Osteocyte (in vitro differentiated cells): ENCODE measurements at places on chromosomes 1 and 21. TPM values are rescaled to one million over a fixed set of nuclear protein-coding genes. Genes with fewer than 3 reads are reported as not detected.

GRCh38 chr1:1063945-1064831 is 9.9 kb downstream of the RNF223 start:
- DNase-seq, result peak; percentile 91

DNA sequence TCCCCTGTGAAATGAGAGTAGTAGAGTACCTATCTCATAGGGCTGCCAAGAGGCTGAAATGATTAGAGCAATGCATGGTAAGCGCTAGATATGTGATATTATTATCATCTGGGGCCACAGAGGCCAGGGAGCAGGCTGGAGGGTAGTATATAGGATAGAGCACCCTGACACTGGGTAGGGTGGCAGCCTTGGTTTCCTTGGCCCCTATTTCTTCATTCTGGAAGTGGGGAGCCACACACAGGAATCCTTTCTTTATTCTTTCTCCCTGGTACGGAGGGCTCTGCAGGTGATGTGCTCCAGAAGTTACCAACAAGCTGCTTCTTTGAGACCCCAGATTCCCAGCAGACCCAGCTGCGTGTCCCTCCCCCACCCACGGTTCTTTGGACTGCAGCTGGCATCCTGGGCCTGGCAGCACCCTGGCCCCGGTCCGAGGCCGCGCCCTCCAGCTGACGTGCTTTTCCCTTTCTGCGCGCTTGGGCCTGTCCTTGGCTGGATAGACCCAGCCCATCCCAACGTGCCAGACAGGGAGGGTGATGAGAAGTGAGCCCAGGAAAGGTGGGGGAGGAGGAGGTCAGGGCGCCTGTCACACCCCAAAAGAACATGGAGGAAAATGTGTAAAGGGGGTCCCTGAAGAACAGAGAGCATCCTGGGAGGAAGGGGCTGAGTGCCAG is 18.2 kb downstream of the INAVA start:
- DNase-seq, result no peak

DNA sequence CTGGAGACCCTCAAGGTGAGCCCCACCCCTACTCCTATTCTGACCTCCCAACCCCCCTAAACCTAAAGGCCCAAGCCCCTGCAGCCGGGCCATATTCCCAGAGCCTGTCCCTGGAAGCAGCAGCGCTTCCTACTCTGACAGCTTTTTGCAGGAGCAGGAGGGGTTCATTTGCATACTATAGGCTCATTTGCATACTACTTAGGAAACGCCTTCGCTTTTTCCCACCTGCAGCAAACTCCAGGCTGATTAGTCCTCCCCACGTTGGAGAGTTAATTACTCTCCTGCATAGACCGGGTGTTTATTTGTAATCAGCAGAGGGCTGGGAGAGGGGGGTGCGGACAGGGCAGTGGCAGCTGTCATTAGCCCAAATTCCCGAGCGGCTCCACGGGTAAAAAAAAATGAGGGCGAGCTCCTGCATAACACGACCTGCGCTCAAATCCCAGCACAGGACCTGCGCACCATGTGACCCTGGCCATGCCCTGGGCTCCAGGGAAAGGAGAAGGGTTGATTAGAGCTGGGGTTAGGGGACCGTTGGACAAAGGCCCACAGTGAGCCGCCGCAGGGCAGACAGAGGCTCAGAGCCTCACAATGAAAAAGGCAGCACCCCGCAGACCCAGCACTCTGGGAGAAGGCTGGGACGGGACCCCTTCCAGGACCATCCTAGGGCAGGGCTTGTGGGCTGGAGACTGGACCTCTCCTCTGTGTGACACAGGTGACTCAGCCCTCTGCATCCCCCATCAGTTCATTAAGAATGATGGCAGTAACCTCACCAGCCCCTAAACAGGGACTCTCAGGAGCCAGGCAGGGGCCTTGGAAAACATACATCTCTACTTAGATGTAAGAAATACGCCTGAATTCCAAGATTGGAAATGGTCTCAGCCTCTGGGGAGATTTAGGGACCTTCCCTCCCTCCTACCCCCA is 9.9 kb upstream of the C1QA start:
- no peak for DNase-seq

GBP5 gene
- total RNA-seq, result not detected in 2 replicates

GRCh38 chr1:68151690-68152089 is 80.6 kb downstream of the WLS start:
- DNase-seq, result no peak

DNA sequence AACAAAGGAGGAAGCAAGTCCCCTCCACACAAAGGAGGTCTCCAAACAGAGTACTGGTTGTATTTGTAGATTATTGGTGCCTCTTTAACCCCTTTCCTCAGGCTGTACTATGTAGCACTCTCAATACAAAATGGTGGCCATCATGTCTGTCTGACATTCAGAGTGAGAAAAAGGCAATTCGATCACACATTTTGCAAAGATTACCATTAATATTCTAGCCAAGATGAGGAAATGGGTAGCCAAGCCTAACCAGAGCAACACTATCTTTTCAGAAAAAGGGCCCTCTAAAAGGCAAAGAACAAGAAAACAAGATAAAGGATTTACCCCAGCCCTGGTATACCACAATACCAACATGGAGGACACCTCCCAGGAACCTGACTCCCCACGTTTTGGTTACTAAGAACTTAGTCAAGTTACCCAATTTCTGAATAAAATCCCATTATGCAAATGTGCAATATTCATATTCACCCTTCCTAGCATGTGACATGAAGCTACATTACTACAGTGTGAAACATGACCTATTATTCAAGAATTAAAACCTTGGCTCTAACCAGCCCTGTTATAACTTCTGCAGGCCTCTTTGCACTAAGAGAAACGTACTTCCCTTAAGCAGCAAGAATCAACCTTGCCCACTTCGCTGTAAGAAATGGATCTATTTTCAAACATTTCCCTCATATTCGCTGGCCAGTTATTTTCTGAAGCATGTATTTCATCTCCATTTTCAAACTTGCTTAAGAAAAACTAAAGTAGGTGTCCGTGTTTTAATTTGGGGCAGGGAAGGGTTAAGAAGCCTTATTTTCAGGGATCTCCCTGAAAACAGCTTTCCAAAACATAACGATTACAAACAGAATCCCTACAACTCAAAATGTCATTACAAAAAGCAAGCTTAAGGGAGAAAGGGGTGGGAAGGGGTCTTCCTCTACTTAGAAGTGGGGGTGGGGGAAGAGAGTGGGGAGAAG is 2.1 kb downstream of the KDM5B start:
- no peak for DNase-seq

SLFNL1 gene
- total RNA-seq, result 0.29 and 0.30 TPM in 2 replicates

DISP3 gene
- total RNA-seq, result 0.21 and 0.43 TPM in 2 replicates

DNA sequence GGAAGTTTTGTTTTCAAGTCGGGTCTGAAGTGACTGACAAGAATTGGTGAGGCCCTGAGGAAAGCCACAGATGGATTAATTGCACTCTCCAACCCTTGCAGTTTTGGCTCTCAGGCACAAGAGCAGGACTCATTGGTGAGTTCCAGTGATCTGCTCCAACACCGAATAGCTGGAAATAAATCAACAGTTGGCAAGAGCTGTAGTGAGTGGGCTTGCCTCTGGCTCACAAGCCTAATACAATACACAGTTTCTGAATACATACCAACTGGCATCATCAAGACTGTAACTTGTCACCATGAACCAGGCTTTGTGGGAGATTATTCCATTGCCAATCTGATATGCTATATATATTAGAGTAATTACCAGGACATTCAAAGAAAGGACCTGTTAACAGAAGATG is 131.6 kb downstream of the GRIK1 start:
- no peak for DNase-seq

DNA sequence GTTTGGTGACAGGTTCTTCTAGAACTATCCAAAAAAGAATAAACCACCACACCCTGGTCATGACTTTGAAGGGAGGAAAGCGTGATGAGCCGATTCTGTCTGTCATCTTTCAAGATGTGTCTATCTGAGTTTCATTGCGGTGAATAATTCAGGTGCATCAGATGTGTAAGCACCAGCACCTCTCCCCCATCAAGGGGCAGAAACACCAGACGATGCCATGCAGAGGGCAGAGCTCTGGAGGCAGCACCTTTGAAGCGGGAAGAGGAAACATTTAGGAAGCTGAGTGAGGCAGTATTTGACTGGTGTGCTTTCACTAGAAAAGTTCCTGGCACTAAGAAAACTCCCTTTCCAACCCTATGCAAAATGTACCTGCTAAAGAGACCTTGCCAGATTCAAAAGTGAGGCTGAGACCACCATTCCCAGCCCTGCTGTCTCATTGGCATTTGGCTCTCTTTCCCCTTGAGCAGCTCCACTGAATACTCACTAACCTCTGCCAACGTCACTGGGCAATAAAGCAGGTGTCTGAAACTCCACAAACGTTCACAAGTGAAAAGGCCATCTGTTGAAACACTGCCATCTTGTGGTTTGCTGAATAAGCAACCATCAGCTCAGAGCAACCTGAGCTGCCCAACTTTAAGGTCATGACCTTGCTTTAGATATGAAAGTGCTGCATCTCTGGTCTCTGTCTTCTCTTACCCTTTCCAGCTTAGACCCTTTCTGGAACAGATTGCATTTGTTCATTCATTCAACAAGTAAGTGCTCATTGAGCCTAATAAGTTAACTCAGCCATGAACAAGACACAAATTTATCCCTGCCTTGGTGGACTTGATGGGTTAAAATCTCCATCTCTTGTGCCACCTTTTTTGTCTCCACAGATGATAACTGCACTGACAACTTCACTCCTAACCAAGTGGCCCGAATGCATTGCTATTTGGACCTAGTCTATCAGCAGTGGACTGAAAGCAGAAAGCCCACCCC is 228.6 kb downstream of the PAPPA2 start:
- no peak for DNase-seq

PLD5 gene
- total RNA-seq, result not detected in 2 replicates

MSH4 gene
- total RNA-seq, result 0.62 and 0.68 TPM in 2 replicates

GRCh38 chr1:168686666-168687065 is 42.3 kb downstream of the DPT start:
- DNase-seq, result no peak

GRCh38 chr21:14306126-14306907 is 76.6 kb downstream of the HSPA13 start:
- DNase-seq, result no peak

SEC22B gene
- total RNA-seq, result 40.0 and 40.8 TPM in 2 replicates

DNA sequence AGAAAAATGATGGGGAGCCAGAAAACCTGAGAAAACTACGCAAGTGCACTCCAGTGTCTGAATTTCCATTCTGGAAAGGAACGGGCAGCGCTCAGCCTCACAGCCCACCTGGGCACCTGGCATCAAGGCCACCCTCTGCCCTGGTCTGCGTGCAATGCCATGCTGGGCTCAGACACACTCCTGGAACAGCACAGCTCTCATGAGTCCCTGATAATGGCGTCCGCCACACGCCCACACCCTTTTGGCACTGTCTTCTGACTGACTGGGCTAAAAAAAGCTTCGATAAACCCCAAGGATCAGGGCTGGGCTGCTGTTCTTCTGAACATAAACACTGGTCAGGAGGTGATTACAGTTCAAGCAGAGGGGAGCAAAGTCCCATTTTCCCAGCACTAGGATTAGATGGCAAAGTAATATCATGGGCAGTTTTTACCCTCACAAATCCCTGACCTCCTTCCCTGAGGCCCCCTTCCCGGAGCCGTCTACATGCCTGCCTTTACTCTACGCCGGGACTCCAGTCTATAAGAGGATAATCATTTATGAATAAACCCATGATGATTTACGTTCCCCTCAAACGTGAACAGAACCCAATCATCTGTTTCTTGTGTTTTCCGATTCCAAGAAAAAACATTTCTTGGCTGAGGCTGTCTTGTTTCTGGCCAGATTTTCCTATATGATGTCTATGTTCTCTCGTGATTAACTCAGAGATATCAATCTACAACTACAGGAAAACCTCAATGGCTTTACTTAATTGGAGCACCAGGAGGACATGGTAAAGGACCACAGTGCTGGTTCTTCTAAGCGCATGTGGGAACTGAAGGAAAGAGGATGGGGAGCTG is 22.6 kb downstream of the RCAN1 start:
- no peak for DNase-seq

C1orf74 gene
- total RNA-seq, result 1.6 TPM in 2 replicates

DNA sequence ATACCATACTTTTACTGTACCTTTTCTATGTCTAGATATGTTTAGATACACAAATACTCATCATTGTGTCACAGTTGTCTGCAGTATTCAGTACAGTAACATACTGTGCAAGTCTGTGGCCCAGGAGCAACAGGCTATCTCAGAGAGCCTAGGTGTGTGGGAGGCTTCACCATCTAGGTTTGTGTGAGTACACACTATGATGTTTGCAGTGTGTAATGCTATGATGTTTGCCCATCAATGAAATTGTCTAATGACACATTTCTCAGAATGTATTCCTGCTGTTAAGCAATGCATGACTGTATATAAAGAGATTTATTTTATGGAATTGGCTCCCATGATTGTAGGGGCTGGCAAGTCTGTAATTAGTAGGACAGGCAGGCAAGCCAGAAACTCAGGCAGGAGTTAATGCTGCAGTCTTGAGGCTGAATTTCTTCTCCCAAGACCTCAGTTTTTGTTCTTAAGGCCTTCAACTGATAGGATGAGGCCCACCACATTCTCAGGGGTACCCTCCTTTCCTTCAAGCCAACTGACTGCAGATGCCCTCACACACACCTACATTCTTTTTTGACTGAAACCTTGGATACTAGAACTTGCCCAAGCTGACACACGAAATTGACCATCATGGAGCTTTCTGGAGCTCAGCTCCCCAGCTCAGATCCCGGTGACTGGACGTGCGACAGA is 7.7 kb upstream of the AGTRAP start:
- DNase-seq, result no peak

TNFRSF14 gene
- 6.5 TPM in 2 replicates for total RNA-seq

- DNase-seq, result no peak
These were observed 45.3 kb downstream of the KCNC4 start for GRCh38 chr1:110255392-110255787.

DNA sequence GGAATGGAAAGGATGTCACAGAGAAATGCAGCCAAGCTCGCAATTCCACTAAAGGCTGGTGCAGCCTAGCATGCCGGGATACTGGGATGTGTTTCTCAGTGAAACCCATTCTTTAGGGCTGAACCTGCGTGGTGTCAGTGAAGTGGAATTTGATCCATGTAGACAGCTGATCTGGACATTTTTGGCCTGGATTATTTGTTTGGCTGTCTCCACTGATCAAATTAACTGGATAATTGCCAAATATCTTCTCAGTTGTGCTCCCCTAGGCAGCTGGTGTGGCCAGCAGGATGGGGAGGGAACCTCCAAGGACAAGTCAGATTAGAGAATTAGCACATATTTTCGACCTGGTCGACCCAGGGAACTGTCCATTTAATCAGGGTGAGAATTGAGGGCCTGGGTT is 318.4 kb downstream of the RPS6KC1 start:
- no peak for DNase-seq

DNA sequence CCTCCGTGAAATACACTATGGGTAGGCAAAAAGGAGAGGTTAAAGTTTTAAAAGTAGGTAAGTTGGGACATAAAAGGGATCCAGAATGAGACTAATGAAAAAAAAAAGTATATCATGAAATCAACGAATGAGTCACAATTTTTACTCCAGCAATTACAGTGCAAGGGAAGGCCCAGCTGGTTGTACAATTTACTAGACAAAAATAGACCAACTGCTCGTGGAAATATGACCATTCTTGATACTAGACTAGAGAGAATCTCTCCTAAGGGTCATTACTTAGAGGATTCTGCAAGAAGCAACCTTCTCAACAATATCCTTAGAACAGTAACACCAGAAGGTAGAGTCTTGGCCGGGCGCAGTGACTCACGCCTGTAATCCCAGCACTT is 55.1 kb upstream of the EFHD2 start:
- no peak for DNase-seq

- no peak for DNase-seq
These were observed 46.3 kb upstream of the AKT3 start for GRCh38 chr1:243896313-243896712.

GRCh38 chr1:70685300-70686286 is 274.5 kb downstream of the CTH start:
- no peak for DNase-seq
